ENCODE measurements at places on chromosomes 13 and 19. TPM values are rescaled to one million over a fixed set of nuclear protein-coding genes. Genes with fewer than 3 reads are reported as not detected.

Gene ACP5
- 0.85 TPM for total RNA-seq

GRCh38 chr13:113854238-113855011 lies 9.5 kb downstream of the GAS6 start:
- no peaks in the 10 kb centered on the region for H3K36me3 ChIP-seq
- no peak overlapping the region for H3K4me3 ChIP-seq
- no peak overlapping the region for H3K27ac ChIP-seq
- H3K4me1 ChIP-seq, result peaks cover 8% of the 10 kb centered on the region
- DNase-seq, result no peak

Gene PRR22
- 5.9 TPM for total RNA-seq

Gene PKN1
- 205 TPM for total RNA-seq

GRCh38 chr19:32924200-32924599 lies 47.6 kb downstream of the CEP89 start:
- no peaks in the 10 kb centered on the region for H3K4me1 ChIP-seq
- no peak overlapping the region for H3K27ac ChIP-seq
- DNase-seq, result no peak
- H3K4me3 ChIP-seq, result no peak overlapping the region
- no peaks in the 10 kb centered on the region for H3K36me3 ChIP-seq
- no peaks in the 10 kb centered on the region for H3K27me3 ChIP-seq

DNA sequence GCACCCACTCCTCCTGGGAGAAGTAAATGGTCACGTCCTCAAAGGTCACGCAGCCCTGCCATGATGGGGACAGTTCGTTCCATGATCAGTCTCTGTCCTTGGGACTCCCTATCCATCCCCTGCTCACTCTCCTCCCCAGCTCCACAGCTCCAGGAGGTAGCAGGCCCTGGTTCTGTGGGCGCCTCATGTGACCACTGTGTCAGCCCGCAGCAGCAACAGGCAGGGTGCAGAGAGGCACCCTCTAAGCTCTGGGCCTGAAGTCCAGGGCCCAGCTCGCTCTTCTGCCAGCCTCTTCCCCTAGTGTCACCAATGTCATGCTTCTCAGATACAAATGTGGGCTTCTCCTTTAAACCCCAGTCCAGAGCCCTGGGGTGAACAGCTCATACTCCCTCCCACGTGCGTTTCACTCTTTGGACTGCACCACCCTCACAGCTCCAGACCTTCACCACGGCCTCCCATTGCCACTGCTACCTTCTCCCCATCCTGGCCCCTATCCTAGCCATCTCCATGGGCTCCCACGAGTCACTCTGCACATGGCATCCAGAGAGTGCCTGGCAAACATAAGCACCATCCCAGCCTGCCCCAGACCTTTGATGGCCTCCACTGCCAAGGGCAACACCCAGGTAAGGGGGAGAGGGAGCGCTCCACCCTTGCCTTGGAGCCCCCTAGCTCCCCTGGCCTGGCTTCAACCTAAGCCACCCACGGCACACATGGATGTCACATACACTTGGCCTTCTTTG lies 2.9 kb downstream of the ZNF792 start:
- 0 out of 2 replicates have a peak, but pooled peaks cover 10% of the 10 kb centered on the region for H3K4me1 ChIP-seq
- no peaks in the 10 kb centered on the region for H3K27me3 ChIP-seq
- no peaks in the 10 kb centered on the region for H3K36me3 ChIP-seq
- no peak overlapping the region for H3K4me3 ChIP-seq
- no peak for DNase-seq
- no peak overlapping the region for H3K27ac ChIP-seq

- peak overlapping the region; percentile 35 for H3K4me3 ChIP-seq
- no peaks in the 10 kb centered on the region for H3K36me3 ChIP-seq
- H3K27me3 ChIP-seq, result no peaks in the 10 kb centered on the region
- no peak for DNase-seq
- peak overlapping the region; percentile 83 for H3K27ac ChIP-seq
Observed at GRCh38 chr19:39996218-39996810, 546 bp upstream of the ZNF546 start.

Gene ZNF738
- total RNA-seq, result 9.7 TPM

GRCh38 chr13:109812382-109812781 lies 26.0 kb upstream of the IRS2 start:
- DNase-seq, result no peak
- no peaks in the 10 kb centered on the region for H3K27me3 ChIP-seq
- H3K36me3 ChIP-seq, result no peaks in the 10 kb centered on the region
- H3K4me1 ChIP-seq, result no peaks in the 10 kb centered on the region
- no peak overlapping the region for H3K27ac ChIP-seq
- H3K4me3 ChIP-seq, result no peak overlapping the region

- peak; percentile 78 for DNase-seq
- no peaks in the 10 kb centered on the region for H3K36me3 ChIP-seq
- H3K27me3 ChIP-seq, result no peaks in the 10 kb centered on the region
- peaks cover 7% of the 10 kb centered on the region for H3K4me1 ChIP-seq
- peak overlapping the region; percentile 48 for H3K27ac ChIP-seq
- H3K4me3 ChIP-seq, result peak overlapping the region; percentile 19
Observed at GRCh38 chr13:75705395-75705794, 69.3 kb downstream of the LMO7 start.

- no peaks in the 10 kb centered on the region for H3K36me3 ChIP-seq
- H3K4me3 ChIP-seq, result no peak overlapping the region
- H3K27me3 ChIP-seq, result no peaks in the 10 kb centered on the region
Observed at GRCh38 chr13:42644841-42645240, 70.9 kb downstream of the TNFSF11 start.

DNA sequence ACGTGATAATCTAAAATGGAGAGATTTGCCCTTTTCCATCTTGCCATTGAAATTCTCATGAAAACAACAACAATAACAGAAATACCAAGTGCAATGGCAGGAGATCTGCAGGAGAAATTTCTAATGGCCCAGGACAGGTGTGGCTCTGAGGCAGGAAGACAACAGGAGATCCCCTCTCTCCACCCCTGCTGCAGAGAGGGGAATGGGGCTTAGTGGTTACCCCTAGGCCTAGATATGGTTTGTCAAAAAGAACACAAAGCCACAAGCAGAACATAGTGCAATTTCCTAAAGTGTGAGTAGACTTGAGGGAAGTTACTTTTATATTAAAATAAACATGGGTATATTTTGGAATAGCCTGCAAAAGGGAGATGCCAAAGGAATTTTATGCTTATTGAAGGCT lies 369.5 kb downstream of the KCNRG start:
- no peak overlapping the region for H3K27ac ChIP-seq
- peaks cover 7% of the 10 kb centered on the region for H3K4me1 ChIP-seq
- no peaks in the 10 kb centered on the region for H3K27me3 ChIP-seq
- H3K4me3 ChIP-seq, result no peak overlapping the region

Gene LHB
- 0.39 TPM for total RNA-seq

DNA sequence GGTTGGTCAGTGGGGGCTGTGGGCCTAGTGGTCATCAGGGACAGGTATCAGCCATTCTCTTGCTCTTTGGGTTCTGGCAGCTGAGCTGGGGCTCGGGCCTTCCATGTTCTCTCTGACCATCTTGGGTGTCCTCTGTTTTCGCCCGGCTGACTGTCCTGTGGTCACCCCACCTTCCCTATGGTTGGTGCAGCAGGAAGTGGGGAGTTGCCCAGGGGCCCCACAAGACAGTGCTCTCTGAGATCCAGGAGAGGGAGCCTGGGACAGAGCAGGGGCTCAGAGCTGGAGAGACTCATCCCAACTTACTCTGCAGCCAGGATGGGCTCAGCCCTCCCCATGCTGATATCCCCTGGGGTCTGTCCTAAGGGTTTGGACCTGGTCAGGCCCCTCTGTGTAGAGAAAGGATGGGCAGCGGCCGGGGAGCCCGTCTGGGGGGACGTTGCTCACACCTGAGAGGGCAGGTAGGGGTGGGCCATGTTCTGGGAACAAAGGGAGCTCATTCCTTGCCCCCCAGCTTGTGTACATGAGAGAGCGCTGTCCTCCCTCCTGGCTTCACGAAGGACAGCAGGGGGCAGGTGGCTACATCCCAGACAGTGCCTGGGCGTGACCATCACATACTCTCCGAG lies 937 bp upstream of the CEACAM8 start:
- H3K27me3 ChIP-seq, result no peaks in the 10 kb centered on the region
- H3K4me3 ChIP-seq, result no peak overlapping the region
- no peak for DNase-seq
- H3K27ac ChIP-seq, result no peak overlapping the region
- H3K36me3 ChIP-seq, result no peaks in the 10 kb centered on the region

DNA sequence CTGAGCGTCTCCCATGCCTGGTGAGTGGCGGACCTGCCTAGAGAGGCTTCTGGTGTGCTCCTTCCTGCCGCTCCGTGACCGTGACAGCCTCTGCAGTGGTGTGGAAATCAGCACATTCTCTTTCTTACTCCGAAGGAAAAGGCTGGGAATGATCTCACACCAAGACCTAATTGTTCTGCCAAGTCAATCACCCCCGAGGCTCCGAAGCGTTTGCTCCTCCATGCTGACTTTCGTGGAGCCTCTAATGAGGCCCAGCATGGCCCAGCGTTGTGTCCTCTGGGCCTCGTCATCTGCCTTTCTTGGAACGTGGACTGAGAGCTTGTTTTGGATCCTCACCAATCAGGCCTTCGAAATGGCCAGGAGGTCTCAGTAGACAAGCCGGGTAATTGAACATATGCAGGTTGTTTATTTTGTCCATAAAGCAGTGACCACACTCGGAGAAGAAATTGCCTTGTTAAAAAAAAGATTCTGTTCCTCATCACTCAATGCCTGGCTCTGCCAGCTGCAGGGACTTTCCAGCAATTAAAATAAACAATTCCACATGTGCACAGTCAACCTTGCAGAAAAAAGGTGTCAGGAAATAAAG lies 107.1 kb downstream of the UBL3 start:
- no peaks in the 10 kb centered on the region for H3K4me1 ChIP-seq
- no peaks in the 10 kb centered on the region for H3K27me3 ChIP-seq
- DNase-seq, result no peak
- H3K4me3 ChIP-seq, result no peak overlapping the region
- no peak overlapping the region for H3K27ac ChIP-seq
- H3K36me3 ChIP-seq, result no peaks in the 10 kb centered on the region
